ENCODE measurements at places on chromosomes 4 and X.

DNA sequence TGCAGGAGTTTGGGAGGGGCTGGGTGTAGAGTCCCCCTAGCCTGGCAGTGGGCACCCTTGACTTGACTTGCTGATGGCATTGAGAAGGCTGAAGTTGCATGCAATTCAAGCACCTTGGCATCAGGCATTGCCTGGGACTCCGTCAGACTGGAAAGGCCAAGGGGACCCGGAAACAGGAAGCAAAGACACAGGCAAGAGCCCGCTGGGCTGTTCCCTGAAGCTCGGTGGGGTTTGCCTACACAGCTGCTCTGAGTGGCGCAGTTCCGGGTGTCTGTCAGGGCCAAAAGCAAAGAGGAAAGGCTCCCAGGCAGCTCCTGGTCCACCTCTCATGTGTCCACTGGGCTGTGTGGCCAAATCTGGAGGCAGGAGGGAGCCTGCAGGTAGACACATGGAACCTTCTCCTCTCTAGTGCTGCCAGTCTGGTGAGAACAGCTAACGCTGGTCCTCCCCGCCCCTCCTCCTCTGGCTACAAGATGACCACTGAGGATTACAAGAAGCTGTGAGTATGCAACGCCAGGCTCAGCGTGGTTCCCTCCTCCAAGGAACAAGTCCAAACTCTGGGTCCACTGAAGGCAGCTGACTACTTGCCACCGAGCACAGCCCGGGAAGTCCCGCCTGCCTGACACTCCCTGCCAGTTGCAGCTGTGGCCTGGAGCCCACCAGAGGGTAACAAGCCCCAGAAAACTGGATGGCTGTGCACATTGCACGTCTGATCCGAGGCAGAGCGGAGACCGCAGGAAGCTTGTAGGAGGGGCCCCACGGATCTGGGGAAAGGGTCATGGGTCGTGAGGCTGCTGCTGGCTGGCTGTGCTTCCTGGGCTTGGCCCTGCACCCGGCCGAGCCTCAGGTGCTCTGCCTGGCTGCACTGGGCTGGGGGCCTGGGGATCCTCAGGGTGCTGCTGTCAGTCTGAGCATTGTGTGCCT is 20.1 kb downstream of the ZNF185 start:
- no peak for DNase-seq

DNA sequence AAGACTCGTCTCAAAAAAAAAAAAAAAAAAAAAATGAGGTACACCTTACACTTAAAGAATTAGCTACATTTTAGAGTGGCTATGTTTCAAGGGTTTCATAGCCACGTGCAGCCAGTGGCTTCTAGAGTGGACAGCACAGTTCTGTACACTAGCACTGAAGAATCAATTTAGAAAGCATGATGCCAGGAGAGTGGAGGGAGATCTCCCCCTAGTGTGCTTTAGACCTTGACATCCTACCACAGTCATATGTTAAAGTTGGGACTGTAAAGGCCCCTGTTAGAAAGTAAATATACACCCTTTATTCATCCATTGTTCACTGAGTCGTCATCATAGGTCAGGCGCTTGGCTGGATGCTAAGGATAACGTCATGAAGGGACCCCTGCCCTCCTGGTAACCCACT is 179.4 kb downstream of the QDPR start:
- DNase-seq: no peak

- DNase-seq: no peak
These were observed 153.5 kb downstream of the HHIP start for GRCh38 chr4:144799486-144799885.

- DNase-seq: no peak
These were observed 132.1 kb downstream of the DIPK2B start for GRCh38 chrX:45068569-45068968.

GRCh38 chrX:109704563-109704962 is 28.5 kb downstream of the ACSL4 start:
- no peak for DNase-seq

GRCh38 chrX:8916697-8917096 is 115.5 kb upstream of the FAM9A start:
- no peak for DNase-seq

DNA sequence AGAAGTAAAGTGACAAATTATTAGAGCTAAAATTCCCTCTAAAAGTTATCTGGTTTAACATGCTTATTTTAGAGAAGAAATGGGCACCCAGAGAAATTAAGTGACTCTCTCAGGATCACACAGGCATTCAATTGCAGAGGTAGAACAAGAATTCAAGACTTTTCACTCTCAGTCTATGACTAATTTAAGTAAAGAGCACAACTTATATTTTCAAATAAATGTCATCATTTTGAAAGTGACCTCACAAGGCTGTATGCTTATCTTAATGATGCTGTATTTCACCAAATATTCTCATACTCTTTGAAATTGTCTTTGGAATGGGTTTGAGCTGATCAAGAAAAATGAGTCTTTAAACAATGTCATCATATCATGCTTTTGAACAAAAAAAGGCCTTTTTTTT is 15.3 kb downstream of the GPR174 start:
- DNase-seq: no peak

DNA sequence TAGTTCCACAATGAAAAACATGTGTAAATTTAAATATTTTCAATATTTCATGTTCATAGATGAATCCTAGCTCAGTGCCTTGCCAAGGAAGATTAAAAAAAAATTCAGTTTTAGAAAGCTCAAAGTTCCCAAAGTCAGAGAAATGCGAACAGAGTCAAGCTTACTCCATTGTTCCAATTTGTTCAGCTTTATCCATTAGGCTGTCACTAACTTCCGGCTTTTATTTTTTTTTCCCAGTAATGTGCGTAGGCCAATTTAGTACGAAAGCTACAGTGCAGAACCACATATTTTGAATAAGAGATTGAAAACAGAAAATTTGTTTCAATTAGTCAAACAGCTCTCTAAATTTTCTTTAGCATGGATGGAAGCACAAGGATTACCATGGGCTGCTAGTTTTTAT is 23.1 kb upstream of the KLHL2 start:
- no peak for DNase-seq

- no peak for DNase-seq
These were observed 449.3 kb downstream of the IL15 start for GRCh38 chr4:142085513-142086292.

DNA sequence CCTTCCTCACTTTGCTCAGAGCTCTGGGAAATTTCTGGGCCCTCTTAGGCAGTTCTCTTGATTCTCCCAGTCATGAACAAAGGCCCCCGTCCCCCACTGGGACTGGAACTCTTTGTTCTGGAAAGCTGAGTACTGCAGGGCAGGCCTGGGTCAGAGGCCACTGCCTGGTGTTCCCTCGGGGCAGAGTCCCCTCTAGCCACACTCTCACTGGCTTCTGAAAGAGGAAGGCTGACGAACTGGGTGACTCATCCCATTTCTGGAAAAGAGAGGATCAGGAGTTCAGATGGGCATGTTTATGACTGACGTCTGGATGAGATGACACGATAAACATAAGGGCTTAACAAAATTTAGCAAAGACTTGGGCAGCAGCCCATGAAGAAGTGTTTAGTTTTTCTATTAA is 47.7 kb downstream of the DDX3X start:
- peak; percentile 85 for DNase-seq

- DNase-seq: no peak
These were observed 103.4 kb downstream of the DDIT4L start for GRCh38 chr4:100086766-100087431.

DNA sequence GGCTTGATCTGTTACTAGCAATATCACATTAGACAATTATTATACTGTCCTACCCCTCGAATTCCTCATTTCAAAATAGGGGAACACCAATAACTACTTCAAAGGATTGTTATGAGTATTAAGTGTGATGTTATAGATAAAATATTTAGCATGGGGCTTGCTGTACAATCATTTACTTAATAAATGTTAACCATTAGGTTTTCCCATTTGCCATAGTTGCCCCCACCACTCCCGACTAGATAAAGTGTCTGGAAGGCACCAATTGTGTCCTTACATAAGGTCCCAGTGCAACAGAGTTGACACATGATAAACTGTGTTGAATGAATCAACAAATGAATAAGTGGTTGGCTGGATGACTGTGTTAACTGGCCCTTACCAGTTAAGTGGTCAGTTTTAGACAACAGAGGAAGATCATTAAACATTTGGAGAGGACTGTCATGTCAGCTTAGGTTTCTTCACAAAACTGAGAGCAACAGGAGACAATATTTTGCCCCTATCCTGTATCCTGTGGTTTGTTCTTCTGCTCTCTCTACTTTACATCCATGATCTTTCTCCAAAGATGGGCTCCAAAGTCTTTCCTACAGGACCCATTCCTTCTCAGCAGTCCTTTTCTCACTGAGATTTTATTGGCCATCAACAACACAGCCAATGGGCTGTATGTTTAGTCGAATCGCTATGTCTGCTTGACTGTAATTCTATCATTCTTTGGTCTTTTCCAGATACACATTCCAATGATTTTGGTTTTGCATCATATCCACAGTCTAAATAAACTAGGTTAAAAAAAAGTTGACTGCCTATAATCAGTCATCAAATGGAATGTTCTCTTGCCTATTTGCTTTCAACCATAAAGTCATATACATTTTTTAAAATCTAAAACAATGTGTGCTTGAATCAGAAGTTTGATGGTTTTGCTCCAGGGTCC is 74.4 kb downstream of the RNF150 start:
- DNase-seq: no peak

DNA sequence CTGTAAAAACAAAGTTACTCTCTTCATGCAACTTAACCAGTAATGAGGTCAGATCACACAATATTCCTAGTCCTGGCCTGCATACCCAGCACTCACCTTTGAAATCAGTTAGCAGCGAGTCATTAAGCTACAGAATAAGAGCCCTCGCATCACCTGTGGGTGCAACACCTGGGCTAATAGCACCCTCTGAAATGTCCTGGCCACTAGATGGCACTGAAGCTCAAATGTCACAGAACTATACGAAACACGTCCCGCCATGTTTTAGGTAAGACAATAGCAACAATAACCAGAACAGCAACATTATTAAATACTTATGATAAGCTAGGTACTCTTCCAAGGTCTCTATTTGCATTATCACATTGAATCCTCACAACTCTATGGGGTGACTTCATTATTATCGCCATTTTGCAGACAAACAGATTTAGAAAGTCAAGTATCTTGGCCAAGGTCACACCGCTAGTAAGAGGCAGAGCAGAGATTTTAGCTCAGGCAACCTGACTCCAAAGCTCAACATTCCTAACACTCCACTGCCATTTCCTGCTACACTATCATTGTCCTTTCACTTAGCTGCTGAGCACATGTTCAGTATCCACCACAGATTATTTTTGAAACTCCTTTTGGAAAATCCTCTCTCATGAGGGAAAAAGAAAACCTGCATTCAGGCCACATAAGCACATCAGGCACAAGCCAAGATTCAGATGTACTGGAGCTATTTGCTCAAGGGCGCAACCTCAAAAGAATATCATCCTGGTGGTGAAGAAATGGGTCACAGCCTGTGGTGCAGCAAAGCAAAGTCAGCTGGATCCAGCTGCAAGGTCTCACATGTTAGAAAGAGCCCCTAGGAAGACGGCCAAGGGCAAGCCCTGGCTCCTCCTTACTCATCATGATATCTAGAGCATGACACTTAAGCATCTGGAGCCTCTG is 59.5 kb upstream of the KDR start:
- DNase-seq: no peak

- no peak for DNase-seq
These were observed 213.5 kb upstream of the GIMD1 start for GRCh38 chr4:106582103-106582502.

- no peak for DNase-seq
These were observed 19.7 kb upstream of the SCRG1 start for GRCh38 chr4:173418639-173419038.

DNA sequence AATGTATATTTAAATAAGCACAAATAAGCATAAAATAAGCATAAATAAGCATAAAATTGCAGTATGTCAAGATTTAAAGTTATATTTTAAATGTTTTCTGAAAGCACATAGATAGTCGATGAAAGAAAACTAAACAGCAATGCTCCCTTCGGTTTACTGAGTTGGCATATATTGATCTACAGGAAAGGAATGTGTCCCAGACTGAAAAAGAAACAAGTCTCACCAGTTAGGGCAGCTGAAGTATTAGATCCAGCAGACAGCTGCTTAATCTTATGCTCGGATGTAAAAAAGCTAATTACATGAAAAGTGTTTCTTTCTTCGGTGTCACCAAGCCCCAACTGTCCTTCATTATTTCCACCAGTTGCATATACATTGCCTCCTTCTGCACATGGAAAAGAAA is 8.7 kb downstream of the RPGR start:
- DNase-seq: no peak

DNA sequence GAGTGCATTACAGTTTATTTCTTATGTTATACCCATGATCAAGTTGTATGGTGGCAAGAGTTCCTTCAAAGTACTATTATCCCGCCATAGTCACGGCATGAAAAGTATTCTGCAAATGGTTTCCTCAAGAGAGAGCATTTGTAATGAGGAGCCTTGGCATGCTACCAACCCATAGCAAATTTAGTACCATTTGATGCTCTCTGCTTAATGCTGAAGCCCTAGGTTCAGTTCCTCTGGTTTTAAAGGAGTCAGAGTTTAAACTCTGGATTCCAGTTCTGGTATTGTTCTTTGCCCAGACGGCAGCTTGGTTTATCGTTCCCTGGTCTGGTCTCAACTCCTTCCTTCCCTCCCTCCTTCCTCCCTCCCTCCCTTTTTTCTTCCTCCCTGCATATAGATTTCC is 371.3 kb downstream of the BMPR1B start:
- DNase-seq: no peak

GRCh38 chrX:151563449-151563848 is at the start of gene PASD1:
PASD1 (plus strand) TSS chrX:151563675; CDS start chrX:151601554, 37,879 bp downstream.
- DNase-seq: no peak

- no peak for DNase-seq
These were observed 12.5 kb downstream of the IRF2 start for GRCh38 chr4:184461711-184462441.

- DNase-seq: no peak
These were observed 64.2 kb upstream of the ZNF518B start for GRCh38 chr4:10521424-10521823.

- DNase-seq: no peak
These were observed 6.3 kb downstream of the RHOXF1 start for GRCh38 chrX:120109378-120109777.

GRCh38 chr4:107006218-107006617 is 29.9 kb downstream of the DKK2 start:
- DNase-seq: no peak

- no peak for DNase-seq
These were observed at the start of gene SLC49A3 for GRCh38 chr4:688854-689681. SLC49A3 (minus strand) TSS chr4:689151; CDS start chr4:689127, 24 bp downstream.

GRCh38 chrX:2517055-2517454 is 16.3 kb upstream of the DHRSX start:
- no peak for DNase-seq

DNA sequence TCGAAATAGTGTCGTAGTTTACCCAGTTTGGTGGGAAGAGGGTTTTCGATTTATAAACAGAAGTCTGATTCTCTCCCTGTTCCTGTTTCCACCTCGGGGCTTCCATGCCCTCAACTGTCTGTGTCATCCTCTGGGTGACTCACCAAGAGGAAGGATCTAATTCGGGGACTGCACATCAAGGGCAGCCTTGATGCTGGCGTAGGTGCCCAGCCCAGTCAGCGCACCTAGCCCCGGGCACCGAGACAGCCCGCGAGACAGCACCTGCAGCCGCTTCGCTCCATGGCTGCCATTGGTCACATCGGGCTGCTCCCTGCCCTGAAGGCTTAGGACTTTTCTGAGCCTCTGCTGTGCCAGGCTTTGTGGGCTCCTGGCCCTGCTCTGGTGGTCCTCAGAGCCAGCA is 7.7 kb downstream of the ABCD1 start:
- no peak for DNase-seq

All from left lobe of liver (tissue), 2 donors.